ENCODE measurements at places on chromosomes 5 and 9.

GRCh38 chr9:34929506-34930102 is 28.5 kb upstream of the PHF24 start:
- peak; percentile 5 for DNase-seq

DNA sequence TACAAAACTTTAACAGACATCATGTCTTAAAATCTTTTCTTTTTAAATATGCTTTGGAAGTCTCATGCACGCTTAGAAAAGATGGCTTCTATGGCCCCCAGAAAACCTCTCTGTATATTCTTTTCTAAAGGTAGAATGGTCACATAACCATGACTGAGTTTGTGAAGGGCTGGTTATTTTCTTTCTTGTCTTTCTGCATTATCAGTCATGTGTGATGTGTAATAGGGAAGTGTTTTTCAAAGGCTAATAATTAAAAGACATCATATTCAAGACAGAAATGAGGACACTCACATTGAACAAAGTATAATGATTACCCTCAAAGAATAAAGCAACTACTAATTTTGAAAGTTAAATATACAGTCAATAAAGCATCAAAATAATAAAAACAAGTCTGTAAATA is 253.4 kb downstream of the TRPM3 start:
- no peak for DNase-seq

- no peak for DNase-seq
Measured at GRCh38 chr9:503326-503725, 288.7 kb downstream of the DOCK8 start.

- no peak for DNase-seq
Measured at GRCh38 chr9:114852050-114852594, 46.3 kb upstream of the TNFSF15 start.

GRCh38 chr9:9170439-9171134 is 1371.0 kb upstream of the DMAC1 start:
- DNase-seq: peak; percentile 54

DNA sequence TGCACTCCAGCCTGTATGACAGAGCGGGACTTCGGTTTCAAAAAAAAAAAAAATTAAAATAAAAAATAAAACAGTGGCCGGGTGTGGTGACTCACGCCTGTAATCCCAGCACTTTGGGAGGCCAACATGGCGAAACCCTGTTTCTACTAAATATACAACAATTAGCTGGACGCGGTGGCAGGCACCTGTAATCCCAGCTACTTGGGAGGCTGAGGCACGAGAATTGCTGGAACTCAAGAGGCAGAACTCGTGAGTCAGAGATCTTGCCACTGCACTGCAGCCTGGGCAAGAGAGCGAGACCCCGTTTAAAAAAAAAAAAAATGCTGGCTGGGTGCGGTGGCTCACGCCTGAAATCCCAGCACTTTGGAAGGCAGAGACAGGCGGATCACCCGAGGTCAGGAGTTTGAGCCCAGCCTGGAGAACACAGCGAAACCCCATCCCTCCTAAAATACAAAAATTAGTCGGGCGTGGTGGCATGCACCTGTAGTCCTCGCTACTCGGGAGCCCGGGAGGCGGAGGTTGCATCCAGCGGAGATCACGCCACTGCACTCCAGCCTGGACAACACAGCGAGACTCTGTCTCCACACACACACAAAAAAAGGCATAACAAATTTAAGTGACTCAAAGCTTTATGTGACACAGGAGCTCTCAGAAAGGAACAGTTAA is 1.5 kb upstream of the NPM1 start:
- DNase-seq: no peak

GRCh38 chr5:24065779-24066178 is 558.4 kb downstream of the PRDM9 start:
- no peak for DNase-seq

- DNase-seq: no peak
Measured at GRCh38 chr9:37700900-37701299, 50.1 kb downstream of the FRMPD1 start.

DNA sequence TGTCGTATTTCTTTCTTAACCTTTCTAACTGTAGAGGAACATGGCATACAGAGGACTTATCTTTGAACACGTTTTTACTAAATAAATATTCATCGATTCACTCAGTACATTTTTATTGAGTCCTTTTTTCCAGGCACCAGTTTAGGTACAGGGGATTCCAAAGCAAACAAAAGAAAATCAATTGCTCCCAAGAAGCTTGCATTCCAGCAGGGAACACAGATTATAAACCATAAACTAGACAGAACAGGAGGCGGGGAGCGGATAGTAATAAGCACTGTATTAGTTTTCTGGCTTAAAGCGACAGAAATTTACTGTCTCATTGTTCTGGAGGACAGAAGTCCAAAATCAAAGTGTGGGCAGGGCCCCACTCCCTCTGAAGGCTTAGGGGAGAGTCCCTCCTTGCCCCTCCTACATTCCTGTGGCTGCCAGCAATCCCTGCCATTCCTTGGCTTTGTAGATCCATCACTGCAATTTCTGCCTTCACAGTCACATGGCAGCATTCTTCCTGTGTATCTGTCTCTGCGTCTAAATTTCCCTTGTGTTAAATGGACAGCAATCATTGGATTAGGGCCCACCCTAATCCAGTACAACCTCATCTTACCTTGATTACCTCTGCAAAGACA is 115.5 kb downstream of the COL23A1 start:
- DNase-seq: no peak

DNA sequence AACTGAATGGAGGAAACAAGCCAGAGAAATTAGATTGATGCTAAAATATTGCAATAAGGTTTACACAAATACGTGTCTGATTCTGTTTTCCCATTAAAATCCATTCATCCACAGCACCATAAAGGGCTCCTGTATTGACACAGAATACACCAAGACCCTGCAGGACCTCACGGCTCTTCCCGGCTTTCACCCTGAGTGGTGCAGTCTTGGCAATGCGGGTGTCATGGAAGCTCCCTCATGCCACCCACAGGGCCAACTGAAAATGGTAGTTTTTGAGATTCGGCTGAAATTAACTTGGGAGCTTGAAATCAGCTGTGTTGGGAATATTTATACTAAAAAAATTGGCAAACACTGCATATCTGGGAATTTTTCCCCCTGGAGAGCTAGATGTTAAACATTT is 17.3 kb upstream of the EXOC3 start:
- peak; percentile 35 for DNase-seq

DNA sequence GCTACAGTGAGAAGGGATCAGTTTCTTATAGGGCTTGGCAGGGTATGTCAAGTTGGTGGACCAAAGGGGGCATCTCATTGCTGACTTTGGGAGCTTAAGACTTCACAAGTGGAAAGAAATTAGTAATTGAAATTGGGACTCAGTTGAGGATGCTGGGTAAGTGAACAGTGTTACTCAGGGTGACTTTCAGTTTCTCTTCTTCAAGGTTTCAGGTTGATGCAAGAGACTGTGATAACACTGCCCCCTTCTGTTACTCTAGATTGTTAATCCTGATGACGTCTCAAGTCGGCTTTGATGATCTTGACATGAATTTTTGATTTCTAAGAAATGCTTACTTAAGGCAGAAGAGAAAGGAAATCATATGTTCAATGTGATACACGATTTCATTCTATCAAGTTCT is 21.3 kb downstream of the KCTD16 start:
- DNase-seq: no peak

DNA sequence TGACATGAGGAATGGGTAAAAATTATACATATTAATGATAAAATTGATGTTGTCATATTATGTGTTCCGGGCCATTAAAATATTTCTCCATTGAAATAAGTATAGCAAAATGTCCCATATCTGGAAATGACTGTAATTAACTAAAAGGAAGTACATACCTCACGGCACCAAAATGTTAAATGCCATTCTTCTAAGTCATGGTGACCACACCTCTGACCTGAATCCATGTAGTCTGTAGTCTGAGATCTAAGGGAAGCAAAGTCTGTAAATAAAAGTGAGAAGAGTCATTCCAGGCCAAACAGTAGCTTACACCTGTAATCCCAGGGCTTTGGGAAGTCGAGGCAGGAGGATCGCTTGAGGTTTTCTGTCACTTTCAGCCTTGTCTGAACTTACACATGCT is 8.7 kb upstream of the GDA start:
- no peak for DNase-seq

GRCh38 chr5:35041261-35041660 is 6.5 kb downstream of the AGXT2 start:
- DNase-seq: no peak

DNA sequence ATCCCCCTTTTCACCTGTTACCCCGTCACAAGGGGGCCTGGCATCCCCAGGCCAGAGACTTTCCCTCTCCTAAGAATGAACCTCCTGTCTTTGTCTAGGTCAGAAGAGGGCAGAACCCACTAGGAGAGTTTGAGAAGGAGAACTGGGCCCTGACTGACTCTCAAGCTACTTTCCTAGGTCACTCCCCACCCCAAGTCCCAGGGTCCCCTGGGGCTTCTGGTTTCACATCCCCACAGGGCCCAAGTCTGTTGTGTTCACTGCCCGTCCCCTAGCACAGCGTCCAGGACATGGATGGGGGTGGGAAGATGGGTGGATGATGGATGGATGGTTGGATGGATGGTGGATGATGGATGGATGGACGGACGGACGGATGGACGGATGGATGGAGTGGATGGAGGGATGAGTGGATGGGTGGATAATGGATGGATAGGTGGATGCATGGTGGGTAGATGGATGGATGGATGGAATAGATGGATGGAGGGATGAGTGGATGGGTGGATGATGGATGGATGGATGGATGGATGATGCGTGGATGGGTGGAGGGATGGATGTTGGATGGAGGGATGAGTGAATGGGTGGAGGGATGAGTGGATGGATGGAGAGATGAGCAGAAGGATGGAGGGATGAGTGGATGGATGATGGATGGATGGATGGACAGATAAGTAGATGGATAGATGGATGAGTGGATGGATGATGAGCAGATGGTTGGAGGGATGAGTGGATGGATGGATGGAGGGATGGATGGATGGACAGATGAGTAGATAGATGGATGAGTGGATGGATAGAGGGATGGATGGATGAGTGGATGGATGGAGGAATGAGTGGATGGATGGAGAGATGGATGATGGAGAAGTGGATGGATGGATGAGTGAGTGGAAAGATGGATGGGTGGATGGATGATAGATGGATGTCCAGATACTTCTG is 50.6 kb downstream of the KCNT1 start:
- DNase-seq: no peak

DNA sequence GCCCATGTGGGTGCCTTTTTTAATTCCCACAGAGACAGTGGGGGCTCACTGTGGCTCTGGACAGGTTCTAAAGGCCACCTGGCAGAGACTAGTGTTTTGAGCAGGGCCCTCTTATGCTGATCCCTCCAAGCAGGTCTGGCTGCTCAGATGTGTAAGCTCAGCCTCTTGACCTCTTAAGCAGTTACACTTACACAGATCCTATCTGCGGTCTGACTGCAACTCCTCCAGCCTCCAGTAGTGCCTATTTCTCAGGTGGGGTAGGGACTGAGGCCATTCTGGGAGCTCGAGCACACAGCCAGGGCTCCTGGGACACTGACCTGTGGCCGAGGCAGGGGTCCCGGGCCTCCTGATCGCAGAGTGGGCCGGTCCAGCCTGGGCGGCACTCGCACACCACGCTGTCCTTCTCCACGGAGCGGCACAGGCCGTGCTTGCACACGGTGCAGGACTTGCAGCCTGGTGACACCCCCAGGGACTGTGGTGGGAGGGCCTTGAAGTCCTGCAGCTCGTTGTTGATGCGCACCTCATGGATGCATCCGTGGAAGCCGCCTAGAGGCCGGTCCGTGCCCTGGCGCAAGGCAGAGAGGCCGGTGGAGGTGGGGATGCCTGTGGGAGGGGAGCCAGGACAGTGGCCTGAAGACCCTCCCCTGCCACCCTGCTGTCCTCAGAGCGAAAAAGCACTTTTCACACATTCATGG is 91.9 kb upstream of the PANK3 start:
- no peak for DNase-seq

DNA sequence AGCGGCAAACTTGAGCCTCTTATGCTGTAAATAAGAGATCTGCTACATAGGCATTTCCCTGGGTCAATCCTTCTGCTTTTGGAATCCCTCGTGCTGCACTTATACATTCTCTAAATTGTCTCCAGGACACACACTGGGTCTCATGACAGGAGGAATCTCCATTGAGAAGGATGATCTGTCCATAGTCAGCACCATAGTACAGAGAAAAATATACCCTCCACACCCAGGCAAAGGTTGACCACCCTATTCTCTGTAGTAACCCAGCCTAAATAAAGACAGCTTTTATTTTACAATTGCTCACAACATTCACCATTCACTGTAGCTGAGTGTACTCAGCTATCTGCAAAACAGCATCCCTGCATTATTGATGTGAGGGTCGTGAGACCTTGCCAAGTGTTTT is 111.2 kb downstream of the SV2C start:
- DNase-seq: no peak

DNA sequence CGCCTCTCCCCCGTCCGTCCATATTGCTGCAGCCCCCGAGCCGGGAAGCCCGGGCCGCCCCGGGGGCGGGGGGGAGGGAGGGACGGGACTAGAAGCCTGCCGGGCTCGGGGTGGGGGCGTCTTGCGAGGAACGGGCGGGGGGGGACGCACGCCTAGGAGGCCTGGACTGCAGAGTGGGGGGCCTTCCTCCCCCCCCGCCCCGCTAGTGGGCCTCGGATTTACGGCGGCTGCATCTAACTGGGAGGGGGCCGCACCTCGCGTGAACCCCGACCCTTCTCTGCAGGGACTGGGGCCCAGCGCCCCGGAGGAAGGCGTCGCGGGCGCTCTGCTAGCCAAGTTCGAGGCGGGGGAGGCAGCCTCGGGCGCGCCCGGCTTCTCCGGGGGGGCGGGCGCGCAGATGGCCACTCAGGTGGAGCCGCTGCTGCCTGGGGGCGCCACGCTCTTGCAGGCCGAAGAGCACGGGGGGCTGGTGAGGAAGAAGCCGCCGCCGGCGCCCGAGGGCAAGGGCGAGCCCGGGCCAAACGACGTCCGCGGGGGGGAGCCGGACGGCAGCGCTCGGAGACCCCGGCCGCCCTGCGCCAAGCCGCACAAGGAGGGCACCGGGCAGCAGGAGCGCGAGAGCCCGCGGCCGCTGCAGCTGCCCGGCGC is at the start of gene LARP1:
Gene LARP1 (plus strand): TSS at position 17 of the 648 bp plus-strand sequence. CDS start 381 bp downstream, at position 398.
- DNase-seq: peak; percentile 5

GRCh38 chr5:135040034-135040332 is 6.0 kb upstream of the PITX1 start:
- no peak for DNase-seq

DNA sequence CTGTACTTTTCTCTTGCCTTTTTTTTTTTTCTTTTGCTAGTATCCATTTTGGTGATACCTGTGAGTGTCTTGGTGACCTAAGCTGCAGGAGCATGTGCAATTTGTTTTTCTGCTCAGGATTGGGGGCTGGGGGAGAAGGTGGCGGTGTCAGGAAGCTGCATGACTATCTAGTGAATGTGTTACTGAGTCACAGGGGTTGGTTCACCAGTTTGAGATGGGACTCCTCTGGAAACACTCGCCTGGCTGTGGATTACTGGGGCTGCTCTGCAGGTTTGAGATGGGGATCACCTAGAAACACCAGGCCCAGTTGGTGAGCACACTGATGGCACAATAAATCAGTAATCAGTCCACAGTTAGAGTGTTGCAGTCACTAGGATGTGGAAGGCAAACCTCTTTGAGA is 447.9 kb downstream of the SPATA31D1 start:
- no peak for DNase-seq

DNA sequence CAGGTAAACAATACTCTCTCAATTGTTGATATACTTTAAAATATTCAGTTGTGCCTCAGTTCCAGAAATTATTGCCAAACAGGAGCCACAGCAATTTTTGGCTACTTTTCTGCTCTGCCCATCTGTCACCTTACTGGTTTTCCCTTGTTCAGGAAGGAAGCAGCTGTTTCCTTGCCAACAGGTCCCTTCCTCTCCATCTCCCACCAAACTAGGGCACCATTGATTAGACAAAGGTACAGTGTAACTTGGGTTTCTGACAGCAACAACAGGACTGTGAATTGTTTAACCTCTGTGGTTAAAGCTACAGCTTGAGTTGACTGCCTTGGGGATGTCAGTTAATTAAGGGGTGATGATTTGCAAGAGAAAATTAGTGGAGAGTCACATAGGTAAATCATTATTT is 76.9 kb downstream of the PIP5K1B start:
- no peak for DNase-seq

Measured in NCI-H1105 (cell line).